Endodermal cell (in vitro differentiated cells): ENCODE measurements at places on chromosomes 3 and 15. TPM values are rescaled to one million over a fixed set of nuclear protein-coding genes. Genes with fewer than 3 reads are reported as not detected.

Gene CSPG4
- total RNA-seq, result 3.1 to 3.9 TPM (median 3.3 TPM) in 3 replicates

DNA sequence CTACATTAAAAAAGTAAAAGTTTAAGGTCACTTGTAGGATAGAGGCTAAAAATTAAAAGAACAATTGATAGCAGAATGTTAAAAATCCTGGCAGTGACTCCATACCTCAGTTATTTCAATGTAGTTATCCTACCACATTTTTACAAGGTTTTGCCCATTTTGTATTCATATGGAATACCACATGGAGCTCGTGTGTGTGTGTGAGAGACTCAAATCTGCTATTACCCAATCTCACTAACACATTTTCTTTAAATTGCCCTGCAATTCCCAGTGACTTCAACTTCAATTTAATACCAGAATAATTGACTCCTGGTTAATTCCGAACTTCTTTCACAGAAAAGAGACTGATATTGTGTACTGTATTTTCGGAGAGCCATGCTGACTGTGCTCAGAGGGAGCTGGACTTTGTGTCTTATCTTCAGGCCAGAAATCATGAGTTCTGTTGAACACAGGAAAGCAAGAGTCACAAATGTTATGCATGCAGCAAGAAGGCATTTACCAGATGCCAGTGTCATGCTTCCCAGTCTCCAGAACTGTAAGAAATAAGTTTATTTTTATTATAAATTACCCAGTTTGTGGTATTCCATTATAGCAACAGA lies 529.0 kb upstream of the NECTIN3 start:
- DNase-seq, result no peak

Gene NPAP1
- 0.14 and 0.29 TPM in 2 replicates for total RNA-seq

Gene KIF7
- total RNA-seq, result 10.5 to 24.8 TPM (median 24.4 TPM) in 3 replicates

GRCh38 chr3:183485093-183485492 lies 56.7 kb upstream of the MCF2L2 start:
- DNase-seq, result peak; percentile 10

Gene EOGT
- 42.7 and 42.8 TPM in 2 replicates for total RNA-seq

Gene GPR156
- 1.2 to 2.6 TPM (median 1.3 TPM) in 3 replicates for total RNA-seq

GRCh38 chr3:56758539-56758981 lies 43.2 kb downstream of the ARHGEF3 start:
- no peak for DNase-seq

Gene CPEB1
- total RNA-seq, result 1.2 and 1.4 TPM in 2 replicates

Gene SPINT1
- total RNA-seq, result 140 and 141 TPM in 2 replicates

- peak; percentile 96 for DNase-seq
Measured at GRCh38 chr3:9402410-9403228, 5.2 kb downstream of the SETD5 start.

DNA sequence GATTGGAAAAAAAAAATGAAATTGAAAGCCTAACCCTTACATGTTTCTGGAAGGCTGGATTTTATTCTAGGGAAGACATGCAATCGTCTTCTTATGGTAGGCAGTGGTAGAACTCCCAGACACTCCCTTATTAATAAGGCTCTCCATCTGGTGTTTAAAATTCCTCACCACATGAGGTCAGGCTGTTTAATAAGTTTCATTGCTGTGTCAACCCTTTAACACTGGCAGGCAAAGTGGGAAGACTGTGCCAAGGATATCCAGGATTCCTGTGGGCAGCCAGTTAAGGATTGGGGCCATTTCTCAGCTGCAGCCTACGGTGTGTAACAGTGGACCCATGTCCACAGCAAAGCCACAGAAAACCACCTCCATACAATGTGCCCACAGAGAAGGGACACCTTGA lies 225.5 kb upstream of the CHRM5 start:
- no peak for DNase-seq

DNA sequence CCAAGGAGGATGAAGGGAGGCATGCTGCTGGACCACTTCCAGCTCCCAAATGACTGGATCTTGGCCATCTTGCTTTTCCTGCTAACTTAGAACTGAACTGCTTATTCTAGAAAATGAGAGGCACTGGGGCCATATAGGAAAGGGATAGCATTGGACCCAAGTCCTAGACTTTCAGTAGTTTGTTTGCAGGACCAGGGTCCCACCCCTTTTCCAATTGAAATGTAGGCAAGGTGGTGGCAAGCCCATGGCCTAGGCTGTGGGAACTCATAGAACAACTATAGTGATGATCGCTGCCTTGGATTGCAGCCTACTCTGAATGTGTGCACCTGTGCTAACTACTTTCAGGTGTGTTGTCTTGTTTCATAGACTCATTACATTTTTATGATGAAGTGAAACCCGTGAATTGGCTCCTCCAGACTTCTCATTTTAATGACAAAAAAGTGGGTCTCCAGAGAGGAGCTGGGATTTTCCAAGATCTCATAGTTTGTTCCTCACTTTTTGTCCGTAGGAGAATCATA lies 50.3 kb downstream of the TGFBR2 start:
- no peak for DNase-seq

- no peak for DNase-seq
Measured at GRCh38 chr15:69154684-69155083, 5.8 kb upstream of the GLCE start.

Gene TUSC7
- total RNA-seq, result not detected in 3 replicates

- peak; percentile 70 for DNase-seq
Measured at GRCh38 chr3:149575961-149576564, 81.8 kb downstream of the WWTR1 start.

- DNase-seq, result no peak
Measured at GRCh38 chr3:46536758-46537157, 29.3 kb downstream of the LRRC2 start.

Gene PLIN1
- total RNA-seq, result 0.09 and 0.11 TPM in 2 replicates

DNA sequence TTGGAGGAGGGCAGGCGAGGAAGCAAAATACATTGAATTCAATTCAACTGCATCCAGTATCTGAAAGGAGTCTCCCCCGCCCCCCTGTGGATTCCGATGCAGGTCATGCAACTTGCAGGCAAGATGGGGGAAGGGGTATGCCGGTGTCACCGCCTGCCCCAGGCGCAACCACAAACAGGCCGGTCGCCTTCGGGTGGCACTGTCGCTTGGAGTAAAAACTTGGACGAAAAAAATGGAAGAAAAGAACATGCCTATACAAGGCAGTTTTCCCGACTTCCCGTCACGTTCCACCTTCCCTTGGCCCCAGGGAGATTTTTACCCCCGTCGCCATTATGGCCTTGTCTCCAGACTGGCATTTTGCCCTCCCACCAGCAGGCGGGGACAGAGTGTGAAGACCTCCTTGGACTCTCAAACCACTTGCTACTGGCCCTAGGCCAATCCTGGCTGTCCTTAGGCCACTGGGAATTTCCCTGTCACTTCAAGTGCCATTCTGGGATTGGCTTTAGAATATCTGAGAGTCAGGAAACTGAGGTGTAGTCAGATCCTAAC lies 1.6 kb upstream of the NTRK3 start:
- peak; percentile 93 for DNase-seq

Gene RBP2
- total RNA-seq, result not detected in 2 replicates

- no peak for DNase-seq
Measured at GRCh38 chr3:85709346-85709892, 750.6 kb downstream of the CADM2 start.

- no peak for DNase-seq
Measured at GRCh38 chr15:45884289-45884688, 249.5 kb downstream of the SQOR start.

Gene TF
- 0.23 and 0.40 TPM in 2 replicates for total RNA-seq

GRCh38 chr3:46406788-46407611 lies at the start of the genes CCR5AS and CCRL2:
Gene CCR5AS, minus strand, starts transcription at chr3:46407066.
Gene CCRL2, plus strand, starts transcription at chr3:46407259. Its CDS starts 821 bp downstream, at chr3:46408080.
- no peak for DNase-seq

Gene CDHR4
- total RNA-seq, result not detected in 3 replicates

DNA sequence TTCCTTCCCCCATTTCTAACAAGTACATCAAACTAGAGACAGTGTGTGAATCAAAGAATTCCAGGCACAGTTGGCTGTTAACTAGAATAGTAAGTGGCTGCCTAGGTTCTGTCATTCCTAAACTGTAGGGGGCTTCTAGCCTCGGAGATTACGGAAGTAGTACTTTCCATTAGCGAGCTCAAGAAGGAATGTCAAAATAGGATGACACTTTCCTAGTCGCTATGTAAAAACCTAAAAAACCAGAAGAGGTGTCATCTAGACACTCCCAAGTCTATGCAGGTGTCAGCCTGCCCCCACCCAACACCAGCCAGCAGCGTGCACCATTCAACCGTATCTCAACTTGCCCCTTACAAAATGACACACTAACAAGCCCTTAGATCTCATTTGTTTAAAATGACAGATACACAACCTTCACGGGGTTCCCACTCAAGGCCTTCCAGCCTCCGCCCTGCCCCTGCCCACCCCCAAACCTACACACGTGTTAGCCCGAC lies 874 bp downstream of the INO80 start:
- peak; percentile 74 for DNase-seq

Gene TXNRD3
- total RNA-seq, result 9.9 to 18.1 TPM (median 16.9 TPM) in 3 replicates

DNA sequence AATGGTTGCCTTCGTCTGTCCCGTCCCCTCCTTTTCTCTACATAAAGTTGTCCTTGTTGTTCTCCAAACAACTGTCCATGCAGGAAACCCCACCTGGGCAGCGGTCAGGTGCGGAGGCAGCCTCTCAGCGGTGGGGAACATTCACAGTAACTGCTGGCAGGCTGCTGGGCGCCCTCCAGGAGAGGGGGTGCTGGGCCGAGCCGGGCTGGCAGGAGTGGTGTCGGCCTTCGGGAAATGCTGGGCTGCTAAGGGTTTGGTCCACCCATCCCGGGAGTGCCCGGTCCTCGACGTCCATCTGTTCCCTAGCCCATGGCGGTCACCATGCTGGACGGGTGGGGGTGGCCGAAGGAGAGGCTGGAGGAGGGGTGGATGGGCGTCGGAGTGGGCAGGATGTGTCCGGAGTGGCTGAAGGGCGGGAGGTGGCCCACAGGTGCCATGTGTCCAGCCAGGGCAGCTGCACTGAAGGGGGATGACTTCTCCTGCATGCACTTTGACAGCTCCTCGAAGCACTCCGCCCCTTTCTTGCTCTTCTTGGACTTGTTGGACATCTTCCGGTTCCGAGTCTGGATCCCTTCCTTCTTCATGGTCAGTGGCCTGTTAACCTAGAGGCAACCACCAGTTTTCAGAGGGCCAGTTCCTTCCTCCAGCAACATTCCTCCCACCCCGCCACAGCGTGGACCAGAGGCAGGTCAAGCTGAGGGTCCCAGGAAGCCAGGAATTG lies 12.1 kb downstream of the GATA2 start:
- DNase-seq, result no peak

Gene IGSF10
- 0.23 and 0.44 TPM in 2 replicates for total RNA-seq

- no peak for DNase-seq
Measured at GRCh38 chr15:89686522-89686921, 4.0 kb downstream of the PEX11A start.

DNA sequence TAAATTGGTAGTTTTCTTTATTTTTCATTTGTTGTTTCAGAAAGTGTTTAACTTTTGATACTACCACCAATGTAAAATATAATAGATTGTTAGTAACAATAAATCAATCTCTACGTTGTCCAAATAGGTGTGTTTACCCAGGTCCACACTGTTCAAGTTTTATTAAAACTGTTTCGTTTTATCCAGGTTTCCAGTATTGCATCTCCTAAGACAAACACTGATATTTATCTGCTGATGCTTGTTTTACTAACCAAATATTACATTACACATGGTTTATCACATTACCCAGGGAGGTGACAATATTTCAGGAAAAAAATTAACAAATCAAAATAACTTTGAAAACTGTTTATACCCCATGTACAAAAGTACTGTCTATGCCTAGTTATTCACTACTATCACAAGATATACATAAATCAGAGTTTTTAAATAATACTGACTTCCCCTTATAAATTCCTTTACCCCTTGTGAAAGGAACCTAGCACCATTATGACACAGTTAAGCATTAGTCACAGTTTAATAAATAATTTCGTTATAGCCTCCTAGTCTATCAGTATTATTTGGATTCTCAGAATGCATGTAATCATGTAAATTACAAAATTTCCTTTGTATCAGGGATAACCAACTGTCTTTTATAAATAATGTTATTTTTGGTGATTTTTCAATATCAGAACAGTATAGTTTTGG lies 205.3 kb downstream of the ZBTB20 start:
- no peak for DNase-seq

GRCh38 chr3:169980055-169980454 lies 13.4 kb downstream of the SEC62 start:
- no peak for DNase-seq

- DNase-seq, result no peak
Measured at GRCh38 chr15:56411122-56411749, 46.0 kb downstream of the TEX9 start.

- no peak for DNase-seq
Measured at GRCh38 chr3:148360051-148360450, 337.7 kb upstream of the AGTR1 start.

DNA sequence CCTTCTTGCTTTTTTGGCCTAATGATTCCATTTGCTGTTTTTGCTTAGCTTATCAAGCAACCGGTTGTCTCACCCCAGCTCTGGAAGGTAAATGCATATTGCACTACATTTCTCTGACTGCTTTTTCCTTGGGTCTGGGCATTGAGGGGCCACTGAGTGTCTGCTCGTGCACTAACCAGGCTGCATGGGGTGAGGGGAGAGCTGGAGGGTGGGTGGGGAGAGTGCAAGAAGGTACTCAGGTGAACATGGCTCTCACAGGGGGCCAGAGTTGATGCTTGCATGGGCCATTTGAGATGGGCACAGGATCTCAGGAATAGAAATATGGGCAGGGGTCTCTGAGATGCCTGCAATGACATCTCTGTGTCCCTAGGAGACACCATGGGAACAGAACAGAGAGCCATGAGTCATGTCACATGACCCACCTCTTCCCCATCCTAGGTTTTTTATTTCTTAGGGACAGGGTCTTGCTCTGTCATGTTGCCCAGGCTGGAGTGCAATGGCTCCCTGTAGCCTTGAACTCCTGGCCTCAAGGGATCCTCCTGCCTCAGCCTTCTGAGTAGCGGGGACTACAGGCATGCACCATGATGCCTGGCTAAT lies 6.2 kb downstream of the ALPK3 start:
- no peak for DNase-seq

- DNase-seq, result peak; percentile 71
Measured at GRCh38 chr15:42035435-42035761, 14.6 kb upstream of the PLA2G4E start.

GRCh38 chr15:70356919-70357318 lies 259.2 kb upstream of the TLE3 start:
- peak; percentile 42 for DNase-seq

- DNase-seq, result no peak
Measured at GRCh38 chr15:89143503-89144162, 55.4 kb downstream of the ABHD2 start.

Gene SI
- total RNA-seq, result not detected in 2 replicates

GRCh38 chr3:181948286-181948685 lies 236.6 kb downstream of the SOX2 start:
- peak; percentile 64 for DNase-seq

GRCh38 chr3:20376665-20377217 lies 190.7 kb upstream of the SGO1 start:
- DNase-seq, result no peak
